ENCODE measurements at places on chromosomes 3 and 15.

DNA sequence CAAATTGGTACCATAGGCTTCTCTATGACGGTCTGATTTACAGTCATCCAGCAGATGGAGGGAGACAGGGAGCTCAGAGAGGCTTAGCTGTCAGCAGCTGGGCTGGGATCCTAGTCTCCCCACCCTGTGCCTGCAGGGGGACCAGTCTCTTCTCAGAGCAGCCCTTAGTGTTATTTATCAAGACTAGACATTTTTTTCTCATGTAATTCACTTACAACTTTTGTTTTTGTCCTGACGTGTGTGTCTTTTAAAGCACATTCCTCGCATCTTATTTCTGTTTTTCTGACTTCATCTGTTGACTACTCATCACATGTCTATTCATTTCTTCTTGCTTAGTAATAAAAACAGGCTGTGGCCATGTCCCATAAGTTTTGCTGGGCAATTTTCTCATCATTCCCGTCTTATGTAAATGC lies 116.1 kb downstream of the KLF13 start:
- DNase-seq: no peak

- DNase-seq: no peak
Observed at GRCh38 chr15:70613271-70613670, 150.1 kb downstream of the UACA start.

DNA sequence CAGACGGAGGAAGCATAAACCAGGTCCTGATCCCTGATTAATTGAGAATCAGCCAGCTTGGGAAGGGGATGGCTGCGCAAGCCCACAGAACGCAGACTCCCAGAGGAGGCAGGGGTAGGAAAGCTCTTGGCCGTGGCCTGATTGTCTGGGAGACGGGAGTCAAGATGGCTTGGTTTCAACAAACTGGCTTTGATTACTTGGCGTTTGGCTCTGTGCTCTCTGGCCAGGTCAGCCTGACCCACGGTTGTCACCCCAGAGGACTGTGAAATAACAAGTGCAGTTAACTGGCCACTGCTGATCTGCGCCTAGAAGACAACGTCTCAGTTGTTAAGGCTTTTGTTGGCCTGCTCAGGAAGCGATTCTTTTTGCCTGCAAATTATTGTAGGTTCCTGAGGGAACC lies 387.0 kb upstream of the PROK2 start:
- no peak for DNase-seq

DNA sequence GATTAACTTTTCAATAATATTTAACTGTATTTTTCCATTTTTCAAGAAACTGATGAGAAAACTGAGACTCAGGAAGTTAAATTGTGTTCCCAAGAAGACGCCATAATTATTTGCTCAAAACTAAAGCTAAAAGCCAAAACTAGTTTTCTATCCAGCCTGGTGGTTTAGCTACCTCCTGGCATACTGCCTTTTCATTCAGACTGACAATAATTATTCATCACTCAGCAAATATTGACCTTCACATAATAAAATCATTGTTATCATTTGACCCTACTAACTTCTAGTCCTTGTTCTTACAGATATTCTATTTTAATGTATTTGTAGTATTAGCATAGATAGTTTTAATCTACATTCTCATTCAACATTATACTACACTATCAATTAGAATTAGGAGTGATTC lies 210.6 kb upstream of the GADL1 start:
- DNase-seq: no peak

DNA sequence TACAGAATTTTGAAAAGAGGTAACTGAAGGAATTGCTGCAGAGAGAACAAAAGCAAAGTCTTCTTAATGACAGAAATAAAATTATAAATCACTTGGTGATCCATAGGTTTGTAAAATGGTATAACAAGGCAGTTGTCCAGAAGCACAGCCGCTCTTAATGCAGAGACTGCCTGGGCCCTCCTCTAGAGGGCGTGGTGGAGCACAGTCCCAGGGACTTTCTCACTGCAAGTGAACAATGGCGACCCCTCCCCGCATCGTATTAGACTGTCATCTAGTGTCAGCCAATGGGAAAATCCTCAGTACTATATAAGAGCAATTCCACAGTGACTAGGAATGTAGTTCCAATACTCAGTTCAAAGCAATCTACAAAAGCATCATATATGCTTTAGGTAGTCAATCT lies 26.4 kb upstream of the ZBED2 start:
- no peak for DNase-seq

DNA sequence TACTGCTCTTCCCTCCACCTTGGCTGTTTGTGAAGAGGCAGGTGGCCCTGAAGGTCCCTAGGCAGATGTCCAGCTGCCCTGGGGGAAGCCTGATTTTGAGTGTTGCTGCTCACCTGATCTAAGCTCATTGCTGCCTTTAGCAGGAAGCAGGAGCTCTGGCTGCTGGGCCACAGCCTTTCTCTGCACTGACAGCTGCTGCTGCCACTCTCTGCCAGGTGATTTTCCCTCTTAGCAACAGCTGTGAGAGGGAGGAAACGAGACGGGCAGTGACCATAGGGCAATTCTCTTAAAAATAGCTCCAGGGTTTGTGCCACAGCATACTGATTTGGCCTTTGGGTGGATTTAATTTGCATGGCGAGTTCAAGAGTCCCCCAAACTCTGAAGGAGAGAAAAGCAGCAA lies 415.8 kb upstream of the SEMA6D start:
- DNase-seq: no peak

DNA sequence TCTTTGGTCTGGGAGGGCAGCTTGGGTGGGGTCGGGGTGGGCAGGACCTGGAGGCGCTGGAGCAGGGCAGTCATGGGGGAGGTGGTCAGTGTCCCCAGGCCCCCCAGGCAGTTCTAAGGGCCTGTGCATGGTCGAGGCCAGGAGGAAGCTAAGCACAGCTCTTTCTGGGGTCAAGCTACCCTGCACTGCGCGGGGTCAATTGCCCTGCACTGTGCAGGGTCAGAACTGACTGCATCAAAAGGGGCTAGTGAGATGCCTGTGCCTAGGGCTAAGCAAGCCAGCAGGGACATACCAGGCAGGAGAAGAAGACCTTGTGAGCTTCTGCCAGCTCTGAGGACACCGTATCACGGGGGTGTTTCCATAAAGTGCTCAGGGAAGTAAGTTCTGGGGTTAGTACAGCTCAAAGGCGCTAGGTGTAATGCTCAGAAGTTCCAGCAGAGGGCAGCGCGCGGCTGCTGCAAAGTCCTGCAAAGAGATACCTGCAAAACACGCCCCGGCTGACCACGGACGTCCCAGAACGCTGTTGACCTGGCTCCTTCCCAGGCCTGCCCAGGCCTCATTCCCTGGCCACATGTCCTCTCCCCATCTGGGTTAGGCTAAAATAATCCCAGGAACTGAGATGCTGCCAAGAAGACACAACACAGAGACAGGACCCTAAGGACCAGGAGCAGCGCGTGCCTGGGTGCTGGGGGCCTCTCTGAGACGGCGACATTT lies 18.8 kb upstream of the IQSEC1 start:
- DNase-seq: peak; percentile 85

DNA sequence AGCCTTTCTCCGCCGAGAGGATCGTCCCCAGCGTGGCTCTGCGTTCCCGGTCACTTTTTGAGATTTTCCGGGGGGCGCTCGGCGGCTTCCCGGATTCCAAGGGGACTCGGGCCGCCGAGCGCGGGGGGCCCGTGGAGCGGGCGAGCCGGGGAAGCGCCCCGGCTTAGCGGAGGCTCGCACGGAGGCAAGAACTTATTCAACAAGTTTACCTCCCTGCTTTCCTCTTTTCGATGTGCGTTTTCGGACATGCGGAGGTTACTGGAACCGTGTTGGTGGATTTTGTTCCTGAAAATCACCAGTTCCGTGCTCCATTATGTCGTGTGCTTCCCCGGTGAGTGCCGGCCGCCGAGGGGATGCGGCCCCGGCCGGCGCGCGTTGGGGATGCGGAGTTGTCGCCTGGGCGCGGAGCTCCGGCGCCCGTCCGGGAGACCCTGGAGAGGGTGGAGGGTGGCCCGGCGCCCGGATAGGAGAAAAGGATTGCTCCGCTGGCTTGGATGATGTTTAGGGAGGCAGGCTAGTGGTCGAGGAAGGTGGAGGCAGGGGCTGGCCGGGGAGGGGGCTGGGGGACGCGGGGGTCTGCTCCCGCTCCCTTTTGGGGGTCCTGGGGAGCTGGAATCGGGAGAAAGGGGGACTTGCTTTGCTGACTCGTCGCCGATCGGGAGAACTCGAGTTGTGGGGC lies 810 bp downstream of the PTPRG start:
- DNase-seq: peak; percentile 38

DNA sequence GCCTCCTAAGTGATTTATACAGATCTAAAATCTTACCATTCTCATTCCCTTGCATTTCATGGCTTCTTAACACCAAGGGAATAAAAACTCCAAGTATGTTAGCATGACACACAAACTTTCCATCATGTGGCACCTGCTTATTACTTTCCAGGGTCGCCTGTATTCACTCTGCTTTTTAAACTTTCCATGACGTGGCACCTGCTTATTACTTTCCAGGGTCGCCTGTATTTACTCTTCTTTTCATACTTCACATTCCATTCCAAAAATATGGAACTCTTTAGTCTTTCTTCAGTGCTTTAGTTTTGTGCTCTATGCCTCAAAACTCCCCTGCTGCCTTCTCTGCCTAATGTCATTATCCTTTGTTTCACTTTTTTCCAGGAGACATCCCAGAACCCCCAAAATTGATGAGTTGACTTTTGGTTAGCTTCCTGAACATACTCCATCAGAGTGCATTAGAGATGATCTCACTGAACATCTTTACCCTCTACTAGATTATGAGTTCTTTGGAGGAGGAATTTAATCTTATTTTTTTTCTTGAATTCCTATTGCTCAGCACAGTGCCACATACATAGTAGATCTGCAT lies 47.0 kb downstream of the CALML4 start:
- no peak for DNase-seq

- no peak for DNase-seq
Observed at GRCh38 chr15:92023965-92024364, 170.5 kb downstream of the SLCO3A1 start.

DNA sequence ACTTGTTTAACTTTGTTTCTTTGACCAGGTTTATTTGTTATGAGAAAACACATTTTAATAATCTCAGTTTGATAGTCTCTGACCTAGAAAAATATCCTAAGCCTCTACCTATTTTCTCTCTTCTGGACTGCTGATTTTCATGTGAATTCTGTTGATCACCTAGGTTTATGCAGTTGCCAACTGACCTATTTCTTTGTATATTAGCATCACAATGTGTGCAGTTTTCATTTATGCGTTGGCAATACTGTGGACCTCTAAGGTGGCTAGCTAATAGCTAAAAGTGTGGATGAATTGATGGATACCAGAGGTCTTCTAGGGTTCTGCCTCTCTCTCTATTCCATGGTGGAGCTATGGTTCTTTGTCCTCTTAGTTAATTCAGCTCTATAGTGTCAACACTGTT lies 72.1 kb downstream of the LRRC49 start:
- no peak for DNase-seq

- DNase-seq: no peak
Observed at GRCh38 chr3:161977063-161977462, 480.5 kb downstream of the OTOL1 start.

- no peak for DNase-seq
Observed at GRCh38 chr3:50444782-50445181, 58.7 kb downstream of the CACNA2D2 start.

DNA sequence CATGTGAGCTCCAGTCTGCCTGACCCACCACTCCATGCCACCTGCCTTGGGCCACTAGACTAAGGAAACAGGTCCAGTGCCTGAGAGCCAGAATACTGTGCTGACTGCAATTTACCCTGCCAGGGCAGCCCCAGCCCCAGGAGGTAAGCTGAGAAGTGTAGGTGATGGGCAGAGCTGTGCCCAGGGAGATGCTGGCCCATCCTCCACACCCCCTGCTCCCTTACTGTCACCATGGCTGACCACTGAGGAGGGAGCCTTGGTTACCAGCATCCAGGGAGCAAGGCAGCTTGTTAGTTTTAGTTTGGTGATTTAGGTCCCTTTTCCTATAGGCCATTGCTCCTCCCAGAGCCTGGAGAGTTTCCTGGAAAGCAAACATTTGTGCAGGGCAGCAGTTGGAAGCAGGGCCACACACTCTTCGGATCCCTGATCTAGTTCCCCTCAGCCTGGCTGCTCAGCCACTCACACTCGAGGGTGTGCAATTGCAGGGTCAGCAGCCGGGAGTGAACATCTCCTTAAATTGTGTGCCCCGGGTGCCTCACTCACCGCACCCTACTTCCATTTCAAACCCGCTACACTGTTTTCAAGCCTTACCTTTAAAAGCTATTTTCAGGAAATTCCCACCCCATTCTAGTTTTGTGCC lies 2.0 kb downstream of the GALNT15 start:
- no peak for DNase-seq

DNA sequence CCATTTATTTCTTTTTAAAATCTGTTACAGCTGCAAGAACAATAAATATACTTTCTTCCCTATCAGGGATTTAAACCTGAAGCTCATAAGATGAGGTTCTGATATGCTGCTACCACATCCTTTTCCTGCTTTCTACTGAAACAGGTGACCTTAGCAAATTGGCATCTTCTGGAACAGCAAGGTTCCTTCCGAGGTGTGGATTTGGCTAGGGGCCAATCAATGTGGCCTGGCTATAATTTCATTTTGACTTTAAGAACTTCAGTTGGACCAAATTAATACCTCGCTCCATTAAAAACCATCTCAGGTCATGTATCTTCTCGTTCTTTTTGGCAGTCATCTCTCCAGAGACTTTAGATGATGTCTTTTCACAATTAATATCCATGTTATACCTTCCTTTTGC lies 53.4 kb upstream of the C3orf80 start:
- no peak for DNase-seq

- no peak for DNase-seq
Observed at GRCh38 chr3:184716622-184717398, 4.9 kb upstream of the MAGEF1 start.

- DNase-seq: no peak
Observed at GRCh38 chr15:37104424-37104981, 4.2 kb upstream of the MEIS2 start.

GRCh38 chr15:26667222-26667988 lies 105.5 kb downstream of the GABRB3 start:
- no peak for DNase-seq

DNA sequence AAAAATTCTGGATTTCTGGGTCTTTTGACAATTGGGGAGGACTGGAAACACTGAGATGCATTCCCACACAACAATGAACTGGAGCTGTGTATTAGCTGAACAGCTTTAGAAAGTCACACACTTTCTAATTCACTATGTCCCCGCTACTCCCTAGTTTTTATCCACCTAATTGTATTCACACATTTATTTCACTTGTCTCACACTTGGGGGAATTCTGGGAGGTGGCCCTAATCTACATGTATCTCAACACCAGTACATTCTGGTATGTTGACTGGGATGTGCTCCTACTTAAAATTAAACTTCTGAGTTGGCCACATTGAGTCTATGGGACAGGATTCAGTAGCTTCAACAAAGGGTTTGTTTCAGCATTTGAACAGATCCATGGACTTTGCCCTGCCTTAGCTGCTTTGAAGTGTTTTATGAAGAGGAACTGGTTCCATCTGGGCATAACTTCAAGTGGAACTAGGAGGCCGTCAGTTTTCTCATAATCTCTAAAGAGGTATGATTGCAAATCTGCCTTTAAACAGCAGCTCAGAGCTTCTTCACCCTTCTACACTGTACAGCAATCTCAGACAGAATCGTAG lies 106.5 kb upstream of the CMC1 start:
- no peak for DNase-seq

- peak; percentile 18 for DNase-seq
Observed at GRCh38 chr15:55742498-55742926, 440 bp downstream of the PRTG start.

Data from GM10248 (cell line).